ENCODE measurements at places on chromosomes 12 and 14.

DNA sequence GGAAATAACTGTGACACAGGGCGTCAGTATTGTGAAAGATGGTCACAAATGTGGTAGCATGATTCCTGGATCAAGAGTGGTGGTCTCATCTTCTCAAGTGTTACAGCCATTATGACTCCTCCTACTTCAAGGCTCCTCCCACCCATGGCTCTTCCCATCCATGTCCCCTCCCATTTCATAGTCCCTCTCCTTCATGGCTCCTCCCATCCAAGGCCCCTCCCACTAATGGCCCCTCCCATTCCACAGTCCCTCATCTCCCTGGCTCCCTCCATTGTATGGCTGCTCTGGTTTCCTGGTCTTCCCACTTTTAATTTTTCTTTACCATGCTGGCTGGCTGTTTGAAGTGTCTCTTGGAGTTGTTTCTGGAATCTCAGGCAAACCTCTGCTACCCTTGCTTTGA lies 1375.2 kb upstream of the TMEM132C start:
- no peak for DNase-seq

DNA sequence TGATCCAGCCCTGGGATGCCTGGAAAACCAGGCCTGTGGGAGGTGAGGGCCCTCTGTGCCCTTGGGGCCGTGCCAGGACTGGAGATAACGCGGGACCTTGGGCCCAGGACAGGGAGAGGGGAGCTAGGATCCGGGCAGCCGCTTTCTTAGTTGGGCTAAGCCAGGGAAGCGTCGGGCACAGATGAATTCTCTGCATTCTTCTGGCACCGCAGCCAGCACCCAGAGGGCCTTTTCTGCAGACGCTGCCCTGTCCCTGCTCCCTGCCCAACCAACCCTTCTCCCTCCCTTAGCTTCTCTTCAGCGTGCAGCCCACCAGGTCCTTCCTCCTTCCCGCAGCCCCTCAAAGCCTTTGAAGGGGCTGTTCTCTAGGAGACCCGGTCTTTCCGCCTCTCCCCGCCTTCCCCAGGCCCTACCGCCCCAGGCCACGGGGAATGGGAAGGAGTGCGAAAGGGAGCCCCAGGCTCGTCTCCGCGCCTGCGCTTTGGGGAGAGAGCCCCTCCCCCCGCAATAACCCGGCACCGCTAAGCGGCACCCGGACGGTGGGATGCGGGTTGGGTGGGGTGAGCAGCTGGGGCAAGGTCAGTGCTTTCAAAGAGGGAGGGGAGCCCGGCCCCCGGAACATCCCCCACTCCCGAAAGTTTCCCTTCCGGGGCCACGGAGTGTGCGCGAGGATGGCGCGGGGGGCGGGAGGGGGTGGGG lies 663 bp downstream of the NCKAP5L start:
- no peak for DNase-seq

DNA sequence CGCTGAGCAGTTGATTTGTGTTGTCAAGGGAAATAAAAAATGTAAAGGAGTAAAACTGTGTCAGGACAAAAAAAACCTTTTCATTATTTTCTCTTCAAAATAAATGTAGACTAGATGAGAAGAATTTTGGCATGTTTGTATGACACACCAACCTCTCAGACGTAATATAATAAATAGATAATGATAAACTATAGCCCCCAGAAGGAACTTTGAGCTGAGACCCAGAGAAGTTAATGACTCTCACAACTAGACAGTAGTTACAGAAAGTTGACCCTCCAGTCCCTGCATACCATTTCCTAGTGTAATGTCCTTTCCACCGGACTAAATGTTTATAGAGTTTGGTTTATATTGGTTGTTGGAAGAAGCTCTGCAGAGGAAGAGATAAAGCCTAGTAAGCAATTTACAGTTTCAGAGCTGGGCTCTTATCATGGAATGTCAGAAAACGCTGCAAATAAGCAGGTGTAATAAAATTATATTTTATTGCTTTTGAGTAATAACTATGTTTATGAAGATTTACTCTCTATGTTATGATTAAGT lies 97.3 kb downstream of the TRHDE start:
- no peak for DNase-seq

GRCh38 chr14:72546344-72547016 lies 347.4 kb downstream of the DPF3 start:
- no peak for DNase-seq

DNA sequence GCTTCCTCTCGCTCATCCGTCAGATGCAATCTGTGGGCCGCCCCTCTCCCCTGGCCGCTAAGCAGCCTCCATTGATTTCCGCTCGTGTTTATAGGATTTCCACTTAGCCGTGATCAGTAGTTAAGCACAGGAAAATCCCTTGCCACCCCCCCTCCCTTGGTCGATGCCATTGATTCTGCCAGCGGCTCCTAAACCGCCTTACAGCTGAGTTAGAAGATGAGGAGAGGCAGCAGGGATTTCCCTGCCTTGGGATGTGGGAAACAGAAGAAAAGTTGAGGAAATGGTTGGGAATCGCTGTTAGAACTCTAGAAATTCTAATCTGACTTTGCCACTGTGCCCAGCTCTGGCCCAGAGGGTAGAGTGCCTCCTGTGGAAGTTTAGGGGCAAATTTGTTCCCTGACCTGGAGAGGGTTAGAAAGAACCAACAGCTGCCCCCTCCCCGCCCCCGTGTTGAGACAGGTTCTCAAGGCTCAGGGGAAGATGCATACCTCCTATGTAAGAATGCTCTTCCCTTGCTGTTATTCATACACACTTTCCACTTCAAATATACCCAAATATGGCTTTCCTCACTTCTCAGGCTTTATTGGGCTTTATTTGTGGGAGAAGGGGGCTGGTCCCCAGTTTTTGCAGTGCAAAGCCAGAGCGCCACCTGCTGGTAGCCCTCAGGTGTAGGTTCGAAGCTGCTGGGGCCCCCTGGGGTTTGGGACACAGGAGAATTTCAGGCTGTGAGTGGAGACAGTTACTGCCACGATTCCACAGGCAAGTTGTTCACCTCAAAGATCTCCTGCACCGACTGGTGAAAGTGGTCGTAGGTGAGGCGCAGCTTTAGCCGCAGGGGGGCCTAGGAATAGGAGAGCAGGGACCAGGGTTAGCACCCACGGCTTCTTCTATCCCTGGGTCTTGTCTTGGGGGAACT lies 3.2 kb downstream of the THTPA start:
- peak; percentile 32 for DNase-seq

GRCh38 chr14:61726778-61727658 lies 31.7 kb downstream of the HIF1A start:
- DNase-seq, result no peak

- DNase-seq, result no peak
Observed at GRCh38 chr12:106871477-106871876, 84.2 kb upstream of the TMEM263 start.

DNA sequence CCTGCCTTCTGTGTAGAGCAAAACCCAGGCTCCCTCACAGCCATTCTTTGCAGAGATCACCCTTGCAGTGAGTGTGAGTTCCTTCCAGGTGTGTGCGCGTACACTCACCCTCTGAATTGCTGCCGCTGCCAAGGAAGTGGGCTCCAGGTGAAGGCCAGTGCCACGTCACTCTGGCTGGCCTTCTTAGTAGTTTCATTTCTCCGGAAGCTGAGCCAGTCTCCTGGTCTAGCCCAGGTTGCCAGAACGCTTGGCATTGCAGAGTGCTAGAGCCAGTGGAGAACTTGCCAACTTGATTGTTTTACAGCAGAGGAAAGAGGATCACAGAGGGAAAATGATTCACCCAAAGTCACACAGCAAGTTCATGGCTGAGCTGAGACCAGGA lies 11.0 kb downstream of the CBLN3 start:
- no peak for DNase-seq

GRCh38 chr14:45028107-45028626 lies 55.7 kb upstream of the PRPF39 start:
- DNase-seq, result no peak

DNA sequence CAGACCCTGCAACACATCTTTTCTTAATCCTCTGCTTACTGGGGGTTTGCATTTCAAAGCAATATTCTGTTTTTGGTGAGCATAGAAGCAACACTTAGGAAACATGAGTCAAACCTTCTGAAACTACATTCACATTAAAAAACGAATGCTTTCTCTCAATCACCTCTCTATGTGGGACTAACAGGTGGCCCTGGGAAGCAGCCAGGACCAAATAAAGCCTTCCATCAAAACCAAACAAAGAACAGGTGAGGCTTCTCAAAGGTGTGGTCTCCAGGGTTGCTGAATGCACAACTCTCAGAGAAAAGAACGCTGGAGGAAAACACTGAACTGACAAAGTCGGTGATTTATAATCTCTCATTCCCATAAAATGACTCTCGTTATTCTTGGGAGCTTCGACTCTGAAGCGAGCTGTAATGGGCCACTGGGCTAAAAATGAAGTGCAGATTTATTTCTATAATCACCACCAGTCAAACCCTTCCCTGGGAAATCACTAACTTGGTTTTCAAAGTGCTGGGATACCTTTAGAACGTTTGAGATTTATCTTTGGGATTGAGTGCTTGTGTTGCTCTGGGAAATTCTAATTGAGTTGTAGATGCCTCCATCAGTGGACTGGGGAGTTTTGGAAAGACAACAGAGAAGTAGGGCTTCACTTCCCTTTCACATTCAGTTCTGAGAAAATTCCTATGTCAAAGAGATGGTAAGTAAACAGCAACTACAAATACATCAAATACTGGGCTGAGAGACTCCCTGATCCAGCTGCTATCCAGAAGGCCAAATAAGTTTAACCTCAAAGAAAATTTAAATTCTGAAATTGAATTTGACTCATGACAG lies 262.0 kb upstream of the TMPO start:
- DNase-seq, result no peak

DNA sequence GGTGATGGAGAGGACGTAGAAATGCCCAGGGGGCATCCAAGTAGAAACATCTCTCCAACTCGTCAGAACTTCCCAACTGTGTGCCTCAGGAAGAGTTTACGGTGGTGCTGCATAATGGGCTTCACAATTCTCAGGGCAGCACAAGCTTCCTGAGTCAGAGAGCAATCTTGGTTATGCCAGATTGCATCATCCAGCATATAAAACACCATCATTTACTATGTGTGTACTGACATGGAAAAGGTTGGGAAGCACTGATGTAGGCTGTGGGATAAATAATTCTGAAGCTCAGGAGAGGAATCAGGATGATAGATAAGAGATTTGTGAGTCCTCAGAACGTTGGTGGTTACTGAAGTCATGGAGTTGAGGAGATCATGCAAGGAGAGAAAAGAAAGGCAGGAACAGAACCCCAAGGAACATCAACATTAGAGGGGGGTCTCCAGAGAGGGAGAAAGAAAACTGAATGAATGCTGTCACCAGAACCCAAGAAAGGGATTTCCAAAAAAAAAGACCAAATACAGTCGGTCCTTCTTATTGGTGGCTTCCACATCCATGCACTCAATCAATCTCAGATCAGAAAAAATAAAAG lies 4.7 kb upstream of the NCKAP5L start:
- DNase-seq, result no peak

DNA sequence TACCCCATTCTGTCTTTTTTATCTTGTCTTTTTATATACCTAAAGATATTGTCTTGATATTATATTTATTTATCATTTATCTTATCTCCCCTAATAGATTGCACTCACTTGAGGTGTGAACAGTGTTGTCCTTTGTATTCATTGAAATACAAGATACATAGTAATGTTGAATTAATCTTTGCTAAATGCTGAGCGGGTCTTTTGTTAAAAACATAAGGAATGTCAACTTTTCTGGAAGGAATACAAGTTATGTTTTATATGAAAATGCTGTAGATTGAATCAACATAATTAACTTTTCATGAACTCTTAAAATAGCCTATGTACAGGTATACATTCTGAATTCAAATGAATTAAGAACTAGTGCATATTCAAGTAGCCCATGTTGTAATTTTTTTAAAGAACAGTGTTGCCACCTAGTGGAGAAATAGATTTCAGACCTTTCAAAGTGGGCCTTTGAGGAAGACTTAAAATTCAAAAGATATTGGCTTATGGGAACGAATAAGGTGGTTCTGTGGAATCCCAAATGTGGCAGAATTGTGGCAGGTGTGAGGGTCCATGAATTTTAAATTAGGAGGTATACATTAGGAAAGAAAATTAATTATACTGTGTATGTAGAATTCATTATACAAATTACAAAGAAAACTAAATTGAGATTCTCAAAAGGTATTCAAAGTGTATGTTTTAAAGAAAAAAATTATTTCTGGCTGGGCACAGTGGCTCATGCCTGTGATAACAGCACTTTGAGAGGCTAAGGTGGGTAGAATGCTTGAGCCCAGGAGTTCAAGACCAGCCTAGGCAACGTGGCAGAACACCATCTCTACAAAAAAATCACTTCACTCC lies 19.1 kb downstream of the BBOF1 start:
- no peak for DNase-seq

All from stimulated activated CD8-positive, alpha-beta memory T cell treated with anti-CD3 and anti-CD28 coated beads, Interleukin-4, amount 100 ng/mL, for 4 hours (primary cell).